Stimulated activated CD8-positive, alpha-beta memory T cell treated with anti-CD3 and anti-CD28 coated beads, Interleukin-7, amount 100 ng/mL, for 1 hour (primary cell): ENCODE measurements at places on chromosomes 16 and 17.

GRCh38 chr17:58969156-58969555, 137.5 kb downstream of the TRIM37 start:
- DNase-seq = no peak

- no peak for DNase-seq
These were observed 63.3 kb downstream of the IRF8 start for GRCh38 chr16:85961988-85962915.

GRCh38 chr16:81604960-81605383, 160.4 kb downstream of the CMIP start:
- DNase-seq = no peak

GRCh38 chr17:11276486-11276885, 35.5 kb downstream of the SHISA6 start:
- no peak for DNase-seq

DNA sequence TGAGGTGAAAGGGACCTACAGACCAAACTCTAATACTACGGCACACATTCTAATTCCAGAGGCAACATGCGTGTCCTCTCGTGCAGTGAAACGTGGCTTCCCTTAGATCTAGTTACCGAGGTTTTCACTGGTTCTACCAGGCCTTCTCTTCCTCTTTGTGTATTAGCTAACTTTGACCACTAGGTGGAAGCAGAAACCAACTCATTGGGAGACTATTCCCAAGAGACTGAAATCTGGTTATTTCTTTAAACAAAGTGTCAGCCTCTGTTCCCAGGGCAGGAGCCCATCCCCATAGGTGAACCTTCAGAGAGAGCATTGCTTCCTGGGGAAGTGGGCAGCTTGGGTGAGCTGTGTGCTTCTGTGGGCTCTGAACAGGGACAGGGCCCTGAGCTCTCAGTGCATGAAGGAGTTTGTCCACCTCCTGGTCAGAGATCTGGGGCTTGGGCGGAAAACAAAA, 19.7 kb upstream of the RCVRN start:
- no peak for DNase-seq

- DNase-seq = no peak
These were observed 17.1 kb downstream of the HLF start for GRCh38 chr17:55281649-55282378.

- DNase-seq = no peak
These were observed 365.7 kb downstream of the SEC14L1 start for GRCh38 chr17:77506371-77506991.

DNA sequence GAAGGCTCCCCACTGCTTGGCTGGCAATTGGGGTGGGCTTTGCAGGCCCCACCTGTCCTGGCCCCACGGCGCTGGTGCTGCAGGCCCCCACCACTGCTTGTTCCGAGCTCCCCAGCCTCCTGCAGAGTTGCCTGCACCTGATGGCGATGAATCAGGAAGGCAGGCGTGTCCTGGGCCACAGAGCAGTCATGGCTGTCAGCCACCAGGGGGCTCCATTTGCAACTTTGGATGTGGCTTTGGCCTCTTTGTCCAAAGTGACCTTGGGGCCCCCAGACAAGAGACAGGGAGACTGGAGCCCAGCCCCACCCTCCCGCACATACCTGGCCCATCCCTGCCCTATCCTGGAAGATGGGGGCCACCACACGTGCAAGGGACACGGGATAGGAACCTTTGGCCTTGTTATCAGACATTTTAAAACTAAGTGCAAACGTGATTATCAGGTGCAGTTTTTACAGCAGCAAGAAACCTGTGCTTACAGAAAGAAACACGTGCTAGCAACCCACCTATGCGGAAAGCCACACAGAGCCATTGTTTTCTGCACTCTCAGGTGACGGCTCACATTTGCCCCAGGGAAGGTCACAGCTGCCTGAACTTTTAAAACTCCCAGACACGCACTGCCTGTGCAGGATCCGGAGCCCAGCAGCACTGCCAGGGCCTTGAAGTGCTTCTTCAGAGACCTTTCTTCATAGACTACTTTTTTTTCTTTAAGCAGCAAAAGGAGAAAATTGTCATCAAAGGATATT, at the start of gene DNASE1:
DNASE1 (plus strand) TSS at position 443 of the 743 bp plus-strand sequence. CDS start 683 bp downstream, outside the sequence.
- peak; percentile 18 for DNase-seq

GRCh38 chr16:75416904-75417565, 16.3 kb downstream of the CFDP1 start:
- DNase-seq = no peak

GRCh38 chr17:41396996-41397660, at the start of gene KRT31:
Gene KRT31 (minus strand): TSS chr17:41397608. CDS start chr17:41397539, 69 bp downstream.
- DNase-seq = no peak

GRCh38 chr16:22092143-22092933, at the start of gene VWA3A:
Gene VWA3A (plus strand): TSS chr16:22092541. CDS start chr16:22092638, 97 bp downstream.
- DNase-seq = no peak

- DNase-seq = no peak
These were observed 4.3 kb downstream of the SMIM5 start for GRCh38 chr17:75637551-75637950.

- DNase-seq = no peak
These were observed 2.0 kb downstream of the TTYH2 start for GRCh38 chr17:74215342-74215727.
